ENCODE measurements at places on chromosomes 3 and 15. TPM values are rescaled to one million over a fixed set of nuclear protein-coding genes. Genes with fewer than 3 reads are reported as not detected.

Gene TICRR
- not detected for polyA plus RNA-seq

Gene TMC3
- polyA plus RNA-seq, result not detected

Gene RAD54L2
- 2.1 TPM for polyA plus RNA-seq

DNA sequence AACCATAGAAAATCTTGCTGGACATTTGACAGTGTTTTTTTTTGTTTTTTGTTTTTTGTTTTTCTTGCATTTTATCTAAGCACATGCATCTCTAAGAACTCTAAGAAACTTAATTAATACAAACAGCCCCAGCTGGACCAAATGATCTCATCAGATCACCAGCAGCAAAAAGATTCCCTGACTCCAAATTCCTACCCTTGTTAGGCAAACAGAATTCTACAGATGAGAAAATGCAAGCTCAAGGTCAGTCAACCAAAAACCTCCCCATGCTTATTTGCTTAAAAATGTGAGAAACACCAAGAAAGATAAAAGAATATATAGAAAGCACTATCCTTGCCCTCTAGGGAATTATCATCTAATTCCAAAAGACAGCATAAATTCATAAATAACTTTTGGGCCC, 65.4 kb downstream of the FOXP1 start:
- H3K4me3 ChIP-seq, result no peak overlapping the region
- H3K27ac ChIP-seq, result no peak overlapping the region
- peaks cover 15% of the 10 kb centered on the region for H3K4me1 ChIP-seq
- H3K36me3 ChIP-seq, result no peaks in the 10 kb centered on the region
- H3K27me3 ChIP-seq, result no peaks in the 10 kb centered on the region
- no peak for DNase-seq

DNA sequence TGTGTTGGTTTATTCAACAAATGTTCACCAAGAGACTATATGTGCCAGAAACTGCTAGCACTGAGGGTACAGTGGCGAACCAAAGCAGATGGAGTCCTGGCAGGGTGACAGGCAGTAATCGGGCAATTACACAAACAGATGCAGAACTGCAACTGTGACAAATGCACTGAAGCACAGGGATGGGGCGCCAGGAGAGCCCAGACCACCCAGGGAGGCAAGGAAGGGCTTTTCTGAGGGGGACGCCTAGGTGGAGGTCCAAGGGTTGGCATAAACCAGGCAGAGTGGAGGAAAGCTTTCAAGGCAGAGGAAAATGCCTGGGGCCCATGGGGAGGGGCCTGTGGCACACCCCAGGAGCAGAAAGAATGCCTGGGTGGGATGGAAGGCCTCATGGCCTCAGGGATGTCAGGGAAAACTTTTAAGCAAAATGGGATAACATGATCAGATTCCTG, 5.5 kb downstream of the DIS3L start:
- DNase-seq, result no peak
- H3K27me3 ChIP-seq, result no peaks in the 10 kb centered on the region
- no peak overlapping the region for H3K27ac ChIP-seq
- no peaks in the 10 kb centered on the region for H3K4me1 ChIP-seq
- H3K4me3 ChIP-seq, result no peak overlapping the region
- H3K36me3 ChIP-seq, result peaks cover 3% of the 10 kb centered on the region

- H3K36me3 ChIP-seq, result no peaks in the 10 kb centered on the region
- H3K27ac ChIP-seq, result no peak overlapping the region
- no peaks in the 10 kb centered on the region for H3K27me3 ChIP-seq
- no peak for DNase-seq
- no peaks in the 10 kb centered on the region for H3K4me1 ChIP-seq
These were observed 880 bp downstream of the NISCH start for GRCh38 chr3:52456169-52456799.

DNA sequence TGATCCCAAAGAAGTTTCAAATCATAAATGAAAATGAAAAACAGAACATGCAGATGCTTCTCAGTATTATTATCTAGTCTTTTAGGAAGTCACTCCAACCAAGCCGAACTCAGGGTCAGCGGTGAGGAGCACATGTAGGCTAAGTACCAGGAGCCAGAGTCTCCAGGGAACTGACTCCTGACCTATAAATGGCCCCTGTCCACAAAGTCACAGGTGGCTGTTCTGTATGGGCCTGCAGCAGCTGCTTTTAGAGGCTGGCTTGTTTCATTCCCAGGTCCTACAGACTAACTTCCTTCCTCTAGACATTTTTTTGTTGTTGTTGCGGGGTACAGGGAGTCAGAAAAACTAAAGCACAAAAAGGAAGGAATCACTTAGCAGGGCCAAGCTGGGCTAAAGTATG, 54.6 kb downstream of the DAPK2 start:
- DNase-seq, result no peak
- H3K4me1 ChIP-seq, result no peaks in the 10 kb centered on the region
- H3K27me3 ChIP-seq, result no peaks in the 10 kb centered on the region
- no peak overlapping the region for H3K4me3 ChIP-seq

- H3K36me3 ChIP-seq, result no peaks in the 10 kb centered on the region
- no peak for DNase-seq
- no peak overlapping the region for H3K27ac ChIP-seq
- H3K4me3 ChIP-seq, result no peak overlapping the region
These were observed 262.5 kb downstream of the SCAPER start for GRCh38 chr15:76642671-76643070.

GRCh38 chr3:115330430-115330829, 183.3 kb upstream of the ZBTB20 start:
- H3K27ac ChIP-seq, result no peak overlapping the region
- H3K4me3 ChIP-seq, result no peak overlapping the region
- no peak for DNase-seq
- H3K4me1 ChIP-seq, result peaks cover 3% of the 10 kb centered on the region
- H3K27me3 ChIP-seq, result no peaks in the 10 kb centered on the region

Measured in aorta (tissue), 5 donors.